Choroid plexus epithelial cell (primary cell): ENCODE measurements at places on chromosomes 2 and 18.

GRCh38 chr2:177758591-177759371 is 313.8 kb downstream of the PDE11A start:
- DNase-seq = peak; percentile 77

DNA sequence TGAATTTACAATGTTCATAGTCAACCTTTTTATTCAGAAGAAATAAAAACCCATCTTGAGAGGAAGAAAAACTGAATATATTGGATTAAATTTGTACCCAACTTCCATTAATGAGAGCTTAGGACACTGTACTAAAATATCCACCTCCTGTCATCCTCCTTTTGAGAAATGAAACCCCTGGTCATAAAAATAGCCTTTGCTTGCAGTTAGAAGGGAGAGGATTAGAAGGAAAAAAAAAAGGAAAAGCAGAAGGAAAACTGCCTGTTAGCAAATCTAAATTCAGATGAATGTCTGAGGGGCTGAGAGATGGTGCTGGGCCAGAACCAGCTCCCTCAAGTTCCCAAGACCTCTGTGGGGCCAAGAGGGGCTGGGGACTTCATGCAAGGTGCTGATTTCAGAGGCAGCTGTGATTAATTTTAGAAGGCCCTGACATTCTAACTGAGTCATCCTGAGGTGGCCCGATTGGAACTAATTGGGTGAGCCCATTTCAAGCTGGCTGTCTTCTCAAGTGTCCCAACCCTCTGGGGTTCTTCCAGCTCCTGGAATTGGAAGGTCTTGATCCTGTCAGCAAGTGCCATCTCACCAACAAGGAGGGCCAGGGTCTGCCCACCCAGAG is 38.4 kb upstream of the BIN1 start:
- DNase-seq = no peak

DNA sequence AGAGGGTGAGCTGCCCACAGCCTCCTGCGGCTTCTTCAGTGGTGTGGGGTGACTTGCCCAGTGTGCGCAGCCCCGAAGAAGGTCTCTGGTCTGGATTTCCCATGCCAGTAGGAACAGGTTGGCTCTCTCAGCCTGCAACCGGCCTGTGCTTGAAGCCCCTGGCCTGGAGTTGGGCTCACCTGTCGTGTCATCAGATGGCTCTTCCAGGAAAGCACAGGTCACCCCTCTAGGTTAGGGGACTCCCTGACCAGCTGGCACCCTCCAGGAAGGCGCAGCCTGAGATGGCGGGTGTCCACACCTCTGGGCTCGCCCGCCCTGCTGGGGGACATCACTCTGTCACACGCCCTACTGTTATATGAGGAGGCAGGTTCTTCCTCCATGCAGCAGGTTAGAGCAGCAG is 179.8 kb downstream of the SEPTIN10 start:
- DNase-seq = no peak

DNA sequence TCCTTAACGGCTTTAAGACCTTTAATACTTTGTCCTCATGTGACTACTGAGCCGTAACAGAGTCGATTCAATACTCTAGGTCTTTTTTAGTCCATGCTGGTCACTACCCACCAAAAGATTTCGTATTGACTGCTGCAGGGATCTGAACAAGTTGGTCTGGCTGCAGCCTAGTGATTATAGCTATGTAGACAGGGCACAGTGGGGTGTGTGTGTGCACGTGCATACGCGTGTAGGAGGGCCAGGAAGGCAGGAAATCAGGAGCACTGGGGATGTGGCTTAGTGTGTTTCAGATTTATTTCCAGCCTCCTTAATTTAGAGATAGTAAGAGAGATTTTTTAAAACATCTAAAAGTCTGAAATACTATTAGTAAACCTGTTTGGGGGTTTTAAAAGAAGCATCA is 161.4 kb downstream of the MYO3B start:
- DNase-seq = no peak

- DNase-seq = no peak
These were observed 24.3 kb downstream of the DIS3L2 start for GRCh38 chr2:231985823-231986261.

DNA sequence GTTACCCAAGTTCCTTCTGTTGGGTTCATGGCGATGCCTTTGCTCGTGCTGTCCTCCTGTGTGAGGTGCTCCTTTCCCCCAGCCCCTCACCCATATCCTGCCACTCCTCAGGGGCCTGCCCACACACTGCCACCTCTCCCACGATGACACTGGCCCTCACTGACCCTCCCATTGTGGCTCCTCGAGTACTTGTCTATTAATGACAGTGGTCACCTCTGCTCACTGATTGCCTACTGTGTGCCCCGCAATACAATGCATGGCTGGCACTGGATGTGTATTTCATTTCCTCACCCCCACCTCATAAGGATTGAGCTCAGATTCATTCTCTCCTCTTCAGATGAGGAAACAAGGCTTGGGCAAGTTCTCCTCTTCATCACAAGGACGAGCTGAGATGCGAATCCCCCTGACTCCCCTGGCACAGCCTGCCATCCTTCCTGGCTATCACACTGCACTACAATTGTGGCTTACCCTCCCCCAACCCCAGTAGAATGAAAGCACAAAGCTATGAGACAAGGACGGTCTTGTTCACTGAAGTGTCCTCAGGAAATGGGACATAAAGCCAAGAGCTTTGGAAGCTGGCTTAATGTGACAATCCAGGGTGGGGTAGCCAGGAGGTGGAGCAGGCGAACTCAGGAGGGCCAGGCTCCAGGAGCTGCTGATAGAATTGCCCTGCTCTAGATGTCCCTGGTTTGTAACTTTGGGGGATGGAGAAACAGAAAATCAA is 93.9 kb upstream of the RAB12 start:
- no peak for DNase-seq

- no peak for DNase-seq
These were observed 66.1 kb downstream of the FASTKD2 start for GRCh38 chr2:206831442-206831995.

DNA sequence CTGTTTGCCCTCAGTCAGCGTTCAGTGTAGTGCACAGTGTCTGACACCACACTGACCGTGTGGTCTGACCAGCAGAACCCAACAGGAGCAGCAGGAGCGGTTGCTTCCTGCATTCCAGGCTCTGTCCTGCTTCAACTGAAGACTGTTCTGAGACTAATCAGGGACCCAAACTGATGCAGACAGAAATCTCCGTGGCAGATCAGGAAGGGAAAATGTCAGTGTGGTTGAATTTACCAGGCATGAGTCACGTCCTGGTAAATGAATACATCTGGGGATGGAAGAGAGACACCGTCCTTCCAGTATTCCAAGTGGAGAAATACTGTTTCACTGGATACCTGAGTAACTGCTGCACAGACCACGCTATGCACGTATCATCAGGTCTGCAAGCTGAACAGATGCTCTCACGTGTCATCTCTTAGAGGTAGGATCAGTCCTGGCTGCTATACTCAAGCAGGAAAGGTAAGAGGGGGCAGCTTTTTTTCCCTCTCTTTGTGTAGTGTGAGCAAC is 223.6 kb upstream of the EPAS1 start:
- peak; percentile 93 for DNase-seq

- DNase-seq = peak; percentile 29
These were observed 48.5 kb upstream of the CAB39 start for GRCh38 chr2:230664128-230664527.

DNA sequence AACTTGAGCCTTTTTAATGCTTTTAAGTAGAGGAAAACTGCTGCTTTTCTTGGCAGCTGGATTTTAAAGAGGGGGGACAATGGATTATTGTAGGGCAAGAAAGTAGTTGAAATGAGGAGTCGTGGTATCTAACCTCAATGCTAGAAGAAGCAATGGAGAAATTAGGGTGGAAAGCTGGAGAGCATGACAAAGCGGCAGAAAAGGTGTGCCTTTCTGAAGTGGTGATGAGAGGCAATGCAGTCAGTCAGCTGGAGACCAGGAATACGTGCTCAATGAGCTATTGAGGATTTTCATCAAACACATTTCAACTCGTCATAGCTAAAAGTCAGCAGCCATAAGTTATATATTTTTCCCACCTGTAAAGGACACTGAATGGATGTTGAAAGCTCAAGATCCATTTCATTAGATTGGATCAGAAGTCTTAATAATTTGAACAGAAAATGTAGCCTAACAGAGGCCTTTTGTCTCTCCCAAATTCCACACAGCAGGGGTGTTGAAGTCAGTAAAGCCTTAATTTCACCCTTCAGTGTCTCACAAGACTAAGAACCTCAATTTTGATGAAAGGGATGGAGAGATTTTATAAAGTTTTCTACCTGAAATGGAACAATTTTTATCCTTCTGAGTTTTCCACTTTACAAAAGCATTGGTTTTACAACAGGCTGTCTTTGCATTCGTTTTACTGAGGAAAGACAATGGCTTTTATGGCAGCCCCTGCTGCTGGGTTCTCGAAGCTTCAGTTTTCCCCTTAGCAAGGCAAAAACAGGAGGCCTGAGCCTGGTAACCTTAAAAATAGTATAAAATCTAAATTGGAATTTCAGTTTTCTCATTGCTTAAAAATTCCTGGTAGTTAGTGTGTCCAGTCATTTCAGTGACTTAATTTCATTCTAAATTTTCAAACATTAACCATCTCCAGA is 131.1 kb downstream of the CCDC102B start:
- DNase-seq = no peak

DNA sequence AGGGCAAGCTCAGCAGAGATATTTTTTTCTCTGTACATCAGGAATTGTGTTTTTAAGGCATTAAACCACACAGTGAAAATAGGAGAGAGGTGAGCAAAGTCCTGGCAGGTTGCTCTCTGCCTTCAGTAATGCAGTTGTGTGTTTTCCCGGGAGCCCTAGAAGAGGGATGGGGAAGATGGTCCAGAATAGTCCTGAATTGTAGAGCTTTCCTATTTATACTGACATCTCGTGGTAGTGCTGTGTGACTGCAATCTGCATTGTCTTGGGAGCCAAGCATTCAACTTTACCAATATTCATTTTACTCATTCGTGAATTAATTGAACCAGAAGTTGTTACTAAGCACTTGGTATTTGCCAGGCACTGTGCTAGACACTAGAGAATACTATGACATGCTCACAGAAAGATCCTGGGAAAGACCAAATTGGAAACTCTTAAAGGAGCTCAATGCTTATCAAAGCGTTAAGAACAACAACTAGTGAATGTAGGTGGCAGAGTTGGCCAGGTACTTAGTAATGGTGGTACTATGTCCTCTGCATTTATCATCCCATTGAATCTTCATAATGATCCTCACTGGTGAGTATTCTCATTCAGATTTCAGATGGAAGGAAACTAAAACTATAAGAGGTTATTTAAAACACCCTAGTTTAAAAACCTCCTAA is 214.6 kb downstream of the TRIB2 start:
- DNase-seq = peak; percentile 71

DNA sequence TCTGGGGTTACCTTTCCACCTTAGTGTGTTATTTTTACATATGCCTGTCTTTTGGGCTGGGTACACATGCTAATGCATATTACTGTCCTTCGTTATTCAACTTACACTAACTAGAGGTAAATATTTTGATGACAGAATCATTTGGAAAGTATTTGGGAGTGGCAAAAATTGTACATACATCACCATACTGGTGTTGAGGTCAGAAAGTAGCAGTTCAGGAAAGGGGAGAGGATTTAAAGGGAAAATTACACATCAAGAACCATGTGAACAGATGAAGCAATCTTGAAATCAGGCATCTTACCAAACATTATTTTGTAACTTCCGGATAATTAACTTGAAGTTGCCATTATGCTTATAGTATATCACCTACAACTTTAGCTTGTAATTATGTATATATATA is 379.7 kb downstream of the RND3 start:
- no peak for DNase-seq

DNA sequence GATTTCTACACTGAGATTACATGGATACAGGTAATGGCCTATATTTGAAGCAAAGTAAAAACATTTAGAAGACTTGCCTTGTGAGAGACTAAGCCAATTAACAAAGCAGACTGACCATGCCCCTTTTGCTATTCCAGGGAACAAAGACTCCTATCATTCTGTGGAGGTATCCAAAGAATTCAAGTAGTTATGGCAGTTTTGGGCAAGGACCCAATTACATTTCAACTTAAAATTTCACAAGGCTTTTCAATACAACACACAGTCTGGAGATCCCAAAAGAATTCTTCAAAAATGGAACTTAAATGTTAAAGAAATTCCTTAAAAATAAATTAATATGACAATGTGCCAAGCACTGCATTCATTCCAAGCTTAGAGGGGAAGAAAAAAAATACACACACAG is 109.2 kb upstream of the CHRNA1 start:
- peak; percentile 43 for DNase-seq

DNA sequence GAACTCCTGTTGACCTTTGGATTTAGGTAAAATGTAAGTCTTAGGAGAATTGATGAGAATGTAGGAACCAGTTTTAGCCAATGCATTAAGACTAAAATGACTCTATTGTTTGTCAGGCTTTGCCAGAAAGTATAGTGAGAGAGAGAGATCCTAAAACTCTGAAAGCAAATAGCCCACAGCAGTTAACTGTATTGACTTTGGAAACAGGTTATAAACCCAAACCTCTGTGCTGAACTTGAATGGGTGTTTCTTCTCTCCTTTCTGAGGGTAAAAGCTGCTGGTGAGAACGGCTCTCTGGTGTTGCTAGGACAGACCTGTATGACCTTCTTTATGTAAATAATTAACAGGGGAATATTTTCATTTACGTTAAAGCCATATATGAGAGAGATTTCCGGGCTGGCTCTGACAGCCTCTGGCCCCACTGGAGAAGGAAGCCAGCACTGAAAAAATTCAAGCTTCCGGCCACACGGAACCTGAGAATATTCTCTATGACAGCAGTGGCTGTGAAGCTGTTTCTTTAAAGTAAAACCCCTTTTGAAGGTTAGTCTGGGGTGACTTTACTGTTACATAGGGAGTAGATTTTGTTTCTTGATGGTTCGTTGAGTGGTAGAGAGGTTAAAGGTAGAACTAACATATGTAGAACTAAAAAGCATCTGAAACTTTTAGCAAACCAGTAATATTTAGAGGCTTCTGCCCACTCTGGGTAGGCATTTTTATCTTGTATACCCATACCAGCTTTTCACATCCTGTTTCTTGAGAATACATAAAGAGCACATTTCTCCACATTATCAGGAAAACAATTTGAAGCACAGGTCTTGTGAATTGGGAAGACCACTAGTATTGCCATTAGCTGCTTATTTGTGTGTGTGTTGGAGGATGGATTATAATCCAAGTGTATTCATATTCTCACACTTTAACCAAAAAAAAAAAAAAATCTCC is 123.8 kb downstream of the SPTBN1 start:
- DNase-seq = no peak

DNA sequence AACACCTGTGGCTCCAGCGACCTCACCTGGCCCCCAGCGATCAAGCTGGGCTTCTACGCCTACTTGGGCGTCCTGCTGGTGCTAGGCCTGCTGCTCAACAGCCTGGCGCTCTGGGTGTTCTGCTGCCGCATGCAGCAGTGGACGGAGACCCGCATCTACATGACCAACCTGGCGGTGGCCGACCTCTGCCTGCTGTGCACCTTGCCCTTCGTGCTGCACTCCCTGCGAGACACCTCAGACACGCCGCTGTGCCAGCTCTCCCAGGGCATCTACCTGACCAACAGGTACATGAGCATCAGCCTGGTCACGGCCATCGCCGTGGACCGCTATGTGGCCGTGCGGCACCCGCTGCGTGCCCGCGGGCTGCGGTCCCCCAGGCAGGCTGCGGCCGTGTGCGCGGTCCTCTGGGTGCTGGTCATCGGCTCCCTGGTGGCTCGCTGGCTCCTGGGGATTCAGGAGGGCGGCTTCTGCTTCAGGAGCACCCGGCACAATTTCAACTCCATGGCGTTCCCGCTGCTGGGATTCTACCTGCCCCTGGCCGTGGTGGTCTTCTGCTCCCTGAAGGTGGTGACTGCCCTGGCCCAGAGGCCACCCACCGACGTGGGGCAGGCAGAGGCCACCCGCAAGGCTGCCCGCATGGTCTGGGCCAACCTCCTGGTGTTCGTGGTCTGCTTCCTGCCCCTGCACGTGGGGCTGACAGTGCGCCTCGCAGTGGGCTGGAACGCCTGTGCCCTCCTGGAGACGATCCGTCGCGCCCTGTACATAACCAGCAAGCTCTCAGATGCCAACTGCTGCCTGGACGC is 4.9 kb downstream of the GPR35 start:
- DNase-seq = no peak
